ENCODE measurements at places on chromosomes 6 and 20. TPM values are rescaled to one million over a fixed set of nuclear protein-coding genes. Genes with fewer than 3 reads are reported as not detected.

DNA sequence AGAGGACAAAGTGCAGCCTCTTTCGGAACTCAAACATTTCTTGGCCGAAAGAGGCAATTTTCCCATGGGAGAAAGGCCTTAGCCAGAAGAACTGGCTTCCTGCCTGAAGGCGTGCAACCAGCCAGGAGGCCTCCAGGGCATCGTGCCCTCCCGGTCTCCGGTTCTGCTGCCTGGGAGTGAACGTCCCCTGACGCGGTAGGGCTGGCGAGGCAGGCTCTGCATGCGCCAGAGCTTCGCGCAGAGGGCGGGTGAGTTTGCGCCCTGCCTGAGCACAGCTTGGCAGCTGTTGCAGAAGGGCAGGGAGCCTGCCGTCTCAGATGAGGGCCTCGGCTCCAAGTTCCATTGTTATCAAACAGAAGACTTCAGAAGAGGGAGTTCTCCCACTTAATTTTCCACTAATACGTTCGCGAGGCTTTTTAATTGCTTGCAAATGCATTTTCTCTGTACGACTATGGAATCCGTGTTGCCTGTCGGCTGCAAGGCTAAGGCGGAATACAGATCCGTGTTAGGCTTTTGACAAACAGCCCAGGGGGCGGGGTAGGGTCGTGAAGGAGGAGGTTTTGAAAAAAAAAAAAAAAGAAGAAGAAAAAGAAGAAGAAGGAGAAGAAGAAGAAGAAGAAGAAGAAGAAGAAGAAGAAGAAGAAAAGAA, 5.5 kb upstream of the TFAP2D start:
- no peak overlapping the region for H3K27ac ChIP-seq
- peaks cover 98% of the 10 kb centered on the region for H3K27me3 ChIP-seq
- H3K4me3 ChIP-seq, result no peak overlapping the region
- H3K36me3 ChIP-seq, result no peaks in the 10 kb centered on the region
- H3K4me1 ChIP-seq, result no peaks in the 10 kb centered on the region
- DNase-seq, result peak; percentile 7

The TMEM74B gene
- 27.7 TPM for total RNA-seq

The HCRTR2 gene
- total RNA-seq, result not detected

DNA sequence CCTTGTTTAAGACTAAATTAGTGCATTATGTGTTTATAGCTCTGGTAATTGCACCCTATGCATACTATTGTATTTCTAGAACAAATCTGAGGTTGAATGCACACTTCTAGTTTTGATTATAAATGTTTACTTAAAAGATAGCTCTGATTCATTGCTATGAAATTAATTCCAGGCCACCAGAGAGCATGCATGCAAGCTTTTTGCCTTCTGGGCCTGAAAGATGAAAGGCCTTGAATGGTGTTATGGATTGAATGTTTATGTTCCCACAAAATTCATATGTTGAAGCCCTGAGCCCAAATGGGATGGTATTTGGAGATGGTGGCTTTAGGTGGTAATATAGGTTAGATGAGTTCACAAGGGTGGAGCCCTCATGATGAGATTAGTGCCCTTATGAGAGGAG, 695.0 kb upstream of the MAP3K7 start:
- H3K4me1 ChIP-seq, result peaks cover 10% of the 10 kb centered on the region
- H3K36me3 ChIP-seq, result no peaks in the 10 kb centered on the region
- no peak overlapping the region for H3K4me3 ChIP-seq
- DNase-seq, result no peak

The COL10A1 gene
- 0.21 TPM for total RNA-seq

GRCh38 chr6:155387481-155387880, 68.2 kb downstream of the NOX3 start:
- H3K27ac ChIP-seq, result no peak overlapping the region
- no peak for DNase-seq
- H3K4me3 ChIP-seq, result no peak overlapping the region
- H3K4me1 ChIP-seq, result no peaks in the 10 kb centered on the region
- no peaks in the 10 kb centered on the region for H3K27me3 ChIP-seq

The SNAP91 gene
- 26.0 TPM for total RNA-seq

DNA sequence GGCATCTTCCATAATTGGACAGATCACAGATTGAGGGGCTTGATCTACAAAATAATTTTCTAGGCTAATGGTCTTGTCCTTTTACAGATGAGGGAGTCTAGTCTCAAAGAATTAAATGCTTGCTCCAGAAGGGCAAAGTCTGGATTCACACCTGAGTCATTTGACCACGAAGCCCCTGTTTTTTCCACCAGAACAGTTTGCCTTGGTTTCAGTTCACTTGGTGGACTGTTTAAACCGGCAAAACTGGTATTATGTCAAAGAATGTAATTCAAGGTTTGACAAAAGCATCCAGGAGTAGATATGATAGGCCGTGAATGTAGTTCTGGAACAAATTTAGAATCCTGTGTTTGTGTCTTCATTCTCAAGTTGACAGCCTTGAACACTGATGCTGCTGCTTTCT, 3.3 kb downstream of the MYO6 start:
- no peak overlapping the region for H3K27ac ChIP-seq
- H3K4me3 ChIP-seq, result no peak overlapping the region
- no peaks in the 10 kb centered on the region for H3K36me3 ChIP-seq
- no peak for DNase-seq
- no peaks in the 10 kb centered on the region for H3K27me3 ChIP-seq

The TOX2 gene
- not detected for total RNA-seq

GRCh38 chr20:33022289-33022688, 9.2 kb upstream of the BPIFB6 start:
- H3K27ac ChIP-seq, result no peak overlapping the region
- no peak overlapping the region for H3K4me3 ChIP-seq
- no peaks in the 10 kb centered on the region for H3K4me1 ChIP-seq
- no peaks in the 10 kb centered on the region for H3K36me3 ChIP-seq
- no peaks in the 10 kb centered on the region for H3K27me3 ChIP-seq

DNA sequence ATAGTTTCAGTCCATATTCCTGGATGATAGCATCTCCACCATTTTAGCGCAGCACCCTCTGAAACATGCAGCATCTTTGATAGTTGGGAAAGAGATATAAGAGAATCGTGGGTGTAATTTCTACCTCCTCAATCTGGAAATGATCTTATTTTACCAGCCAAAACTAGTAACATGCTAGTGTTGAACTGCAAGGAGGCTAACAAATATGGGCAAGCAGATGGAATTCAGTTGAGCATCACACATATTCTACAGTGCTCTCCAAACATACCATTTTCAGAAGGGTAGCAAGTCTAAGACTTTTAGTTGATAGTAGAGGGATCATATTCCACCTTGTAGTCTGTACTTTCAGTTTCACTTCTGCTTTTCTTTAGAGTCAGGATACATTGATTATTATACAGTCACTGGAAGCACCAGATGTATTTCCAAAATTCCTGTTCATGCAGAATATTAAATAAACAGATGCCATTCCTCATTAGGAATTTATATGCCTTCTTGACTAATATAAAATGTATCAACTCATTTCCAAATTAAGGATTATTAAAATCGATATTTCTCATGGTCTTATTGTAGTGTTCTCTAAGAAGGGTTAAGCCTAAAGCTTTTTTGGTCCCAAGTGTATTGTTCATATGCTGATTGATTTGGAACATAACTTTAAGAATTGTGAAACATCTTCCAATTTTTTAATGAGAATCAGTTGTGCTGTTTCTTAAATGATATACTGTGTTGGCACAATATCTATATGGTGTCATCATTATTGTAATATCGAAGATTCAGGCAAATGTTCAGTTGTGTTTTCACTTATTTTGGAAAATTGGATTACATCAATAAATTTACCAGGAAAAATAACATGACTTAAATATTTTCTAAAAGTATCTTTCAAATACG, 362.0 kb downstream of the CENPW start:
- H3K36me3 ChIP-seq, result no peaks in the 10 kb centered on the region
- no peak overlapping the region for H3K27ac ChIP-seq
- H3K4me3 ChIP-seq, result no peak overlapping the region
- H3K27me3 ChIP-seq, result peaks cover 3% of the 10 kb centered on the region
- DNase-seq, result no peak
- peaks cover 17% of the 10 kb centered on the region for H3K4me1 ChIP-seq

The HSPA1B gene
- total RNA-seq, result 184 TPM

The PHACTR3 gene
- 0.14 TPM for total RNA-seq

DNA sequence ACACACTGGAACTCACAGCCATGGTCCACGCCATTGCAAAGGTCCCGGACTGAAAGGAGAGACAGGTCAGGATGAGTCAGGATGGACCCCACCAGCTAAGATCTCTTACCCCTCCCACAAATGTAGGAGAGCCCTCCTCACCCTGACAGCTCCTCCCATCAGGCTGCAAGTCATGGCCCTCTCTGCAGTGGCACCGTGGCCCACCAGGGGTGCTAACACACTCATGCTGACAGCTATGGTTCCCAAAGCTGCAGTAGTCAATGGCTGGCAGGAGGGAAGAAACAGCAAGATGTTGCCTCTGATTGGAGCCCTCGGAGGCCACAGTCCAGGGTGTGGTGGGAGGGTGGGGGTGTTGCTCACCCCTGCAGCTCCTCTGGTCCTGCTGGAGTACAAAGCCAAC, 5.7 kb upstream of the RBPJL start:
- H3K36me3 ChIP-seq, result no peaks in the 10 kb centered on the region
- H3K4me1 ChIP-seq, result no peaks in the 10 kb centered on the region
- H3K27ac ChIP-seq, result no peak overlapping the region
- DNase-seq, result peak; percentile 37
- no peaks in the 10 kb centered on the region for H3K27me3 ChIP-seq
- no peak overlapping the region for H3K4me3 ChIP-seq

The PEDS1 gene
- total RNA-seq, result 36.9 TPM

- no peak overlapping the region for H3K4me3 ChIP-seq
- no peaks in the 10 kb centered on the region for H3K4me1 ChIP-seq
- no peak overlapping the region for H3K27ac ChIP-seq
- H3K27me3 ChIP-seq, result no peaks in the 10 kb centered on the region
Measured at GRCh38 chr6:111410371-111410770, 72.6 kb downstream of the REV3L start.

DNA sequence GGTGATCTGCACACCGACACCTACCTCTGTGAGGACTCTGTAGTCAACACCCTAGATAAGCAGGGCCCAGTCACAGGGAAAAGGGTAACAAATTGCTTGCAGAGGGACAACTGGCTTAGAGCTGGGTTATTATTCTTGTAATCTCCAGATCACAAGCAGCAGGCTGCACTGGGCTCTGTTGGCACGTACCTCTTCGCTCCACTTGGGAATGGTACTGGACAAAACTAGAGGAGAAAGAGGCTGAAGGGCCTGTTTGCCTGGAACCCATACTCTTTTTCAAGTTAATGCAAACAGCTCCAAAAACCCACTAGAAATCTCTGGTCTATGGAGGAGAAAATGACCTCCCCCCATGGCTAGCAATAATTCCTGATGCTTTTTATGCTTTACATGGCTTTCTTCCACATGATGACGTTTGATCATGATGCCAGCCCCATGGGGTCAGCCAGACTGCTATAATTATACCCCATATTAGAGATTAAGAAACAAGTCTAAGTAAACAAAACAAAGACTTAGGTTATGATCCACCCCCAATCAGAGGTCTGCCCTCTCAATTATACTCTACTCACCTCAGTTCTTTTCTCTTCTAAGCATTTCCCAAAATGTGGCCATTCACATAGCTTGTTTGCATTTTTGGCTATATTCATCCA, 190.0 kb downstream of the UNC5CL start:
- no peak overlapping the region for H3K4me3 ChIP-seq
- DNase-seq, result no peak
- H3K27me3 ChIP-seq, result no peaks in the 10 kb centered on the region

DNA sequence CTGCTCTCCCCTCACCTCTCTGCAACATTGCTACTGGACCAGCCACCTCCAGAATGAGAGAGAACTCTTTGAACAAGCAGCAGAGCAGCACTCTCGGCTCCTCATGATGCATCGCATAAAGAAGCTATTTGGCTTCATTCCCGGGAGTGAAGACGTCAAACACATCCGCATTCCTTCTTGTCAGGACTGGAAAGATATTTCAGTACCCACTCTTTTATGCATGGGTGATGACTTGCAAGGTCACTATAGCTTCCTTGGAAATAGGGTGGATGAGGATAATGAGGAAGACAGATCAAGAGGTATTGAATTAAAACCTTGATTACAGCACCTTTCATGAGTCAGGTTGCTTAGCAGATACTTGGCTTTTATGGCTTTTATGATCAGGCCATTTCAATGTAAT, 4.3 kb downstream of the CALHM4 start:
- peaks cover 5% of the 10 kb centered on the region for H3K4me1 ChIP-seq
- H3K4me3 ChIP-seq, result no peak overlapping the region
- H3K27ac ChIP-seq, result no peak overlapping the region
- H3K36me3 ChIP-seq, result no peaks in the 10 kb centered on the region
- peak; percentile 62 for DNase-seq
- H3K27me3 ChIP-seq, result no peaks in the 10 kb centered on the region

The HECA gene
- 12.7 TPM for total RNA-seq

DNA sequence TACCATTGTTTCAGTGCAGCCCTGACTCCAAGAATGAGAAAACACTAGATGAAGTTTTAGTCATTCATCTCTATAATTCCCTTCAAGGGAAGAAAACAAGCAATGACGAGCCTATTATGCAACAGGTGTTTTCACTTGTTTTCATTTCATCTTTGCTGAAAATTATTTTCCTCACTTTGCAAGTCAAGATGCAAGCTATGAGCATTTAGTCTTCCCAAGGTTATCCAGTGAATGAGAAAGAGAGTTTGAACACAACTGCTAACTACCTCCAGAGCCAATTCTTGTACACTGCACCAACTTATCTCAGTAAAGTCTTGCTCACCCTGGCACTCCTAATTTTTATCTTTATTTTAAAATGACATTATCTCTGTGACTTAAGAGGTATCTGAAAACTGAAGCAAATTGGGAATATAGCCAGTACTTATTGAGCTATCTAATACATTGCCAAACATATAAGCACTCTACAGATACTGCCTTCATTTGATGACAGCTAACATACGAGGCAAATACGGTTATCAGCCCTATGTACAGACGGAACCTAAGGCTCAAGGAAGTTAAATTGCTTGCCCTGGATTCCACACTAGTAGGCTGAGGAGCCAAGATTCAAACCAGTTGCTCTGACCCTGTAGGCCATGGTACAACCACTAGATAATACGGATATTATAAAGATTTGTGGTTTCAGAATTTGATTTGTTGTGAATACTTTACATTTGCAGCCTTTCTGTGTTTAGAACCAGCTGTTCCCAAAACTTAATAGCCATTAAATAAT, 36.8 kb downstream of the MOXD1 start:
- peak; percentile 74 for DNase-seq
- H3K36me3 ChIP-seq, result no peaks in the 10 kb centered on the region
- no peak overlapping the region for H3K4me3 ChIP-seq
- H3K27me3 ChIP-seq, result peaks cover 5% of the 10 kb centered on the region
- peak overlapping the region; percentile 65 for H3K27ac ChIP-seq
- H3K4me1 ChIP-seq, result peaks cover 26% of the 10 kb centered on the region

The SOX18 gene
- 0.06 TPM for total RNA-seq

The AGPAT4 gene
- total RNA-seq, result 11.9 TPM

DNA sequence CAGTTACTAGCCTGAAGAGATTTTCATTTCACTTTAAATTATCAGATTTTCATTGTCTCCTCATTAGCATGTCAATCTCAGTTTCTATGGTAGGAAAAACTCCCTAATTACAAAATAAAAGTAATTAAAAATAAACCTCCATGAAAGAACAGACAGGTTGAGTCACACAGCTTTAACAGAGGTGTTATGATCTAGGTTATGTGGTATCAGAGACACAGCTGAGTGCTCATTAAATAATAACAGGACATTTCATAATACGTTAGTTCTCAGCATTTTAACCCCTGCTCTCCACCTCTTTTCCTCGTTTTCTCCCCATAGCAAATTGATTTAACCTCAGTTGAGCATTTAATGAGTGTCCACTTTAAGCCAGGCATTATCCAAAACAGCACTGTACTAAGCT, 21.9 kb downstream of the TPBG start:
- H3K27me3 ChIP-seq, result no peaks in the 10 kb centered on the region
- H3K36me3 ChIP-seq, result no peaks in the 10 kb centered on the region
- H3K4me3 ChIP-seq, result no peak overlapping the region
- no peaks in the 10 kb centered on the region for H3K4me1 ChIP-seq

- H3K4me1 ChIP-seq, result peaks cover 6% of the 10 kb centered on the region
- no peaks in the 10 kb centered on the region for H3K36me3 ChIP-seq
- H3K27me3 ChIP-seq, result no peaks in the 10 kb centered on the region
- H3K4me3 ChIP-seq, result no peak overlapping the region
- H3K27ac ChIP-seq, result no peak overlapping the region
Measured at GRCh38 chr6:107786709-107787588, 37.2 kb downstream of the SCML4 start.
